T-helper 2 cell treated with Interferon-gamma antibody and Interleukin-4, amounts not matched to agents 5 μg/mL and 100 μg/mL, for 36 hours (primary cell): ENCODE measurements at places on chromosomes 3 and 15.

- DNase-seq: no peak
Observed at GRCh38 chr3:175386630-175387029, 527.5 kb downstream of the NAALADL2 start.

GRCh38 chr15:60616147-60616546, 137.2 kb upstream of the ICE2 start:
- DNase-seq: no peak

DNA sequence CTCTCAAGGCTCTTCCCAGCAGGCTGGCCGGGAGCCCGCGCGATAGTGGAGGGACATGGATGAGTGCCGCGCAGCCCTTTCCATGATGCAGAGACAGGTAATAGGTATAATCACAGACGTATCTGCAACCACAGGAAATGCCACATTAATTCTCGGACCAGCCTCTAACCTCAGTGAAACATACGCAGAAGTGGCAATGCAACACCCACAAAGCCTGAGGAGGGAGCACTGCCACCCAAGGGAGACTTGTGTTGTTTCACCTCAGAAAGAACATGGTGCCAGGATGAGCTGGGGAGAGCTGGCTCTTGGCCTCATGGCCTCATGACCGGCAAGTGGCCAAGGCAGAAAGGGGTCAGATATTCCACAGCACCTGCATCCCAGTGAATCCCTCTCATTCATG, 39.0 kb downstream of the PGPEP1L start:
- no peak for DNase-seq

DNA sequence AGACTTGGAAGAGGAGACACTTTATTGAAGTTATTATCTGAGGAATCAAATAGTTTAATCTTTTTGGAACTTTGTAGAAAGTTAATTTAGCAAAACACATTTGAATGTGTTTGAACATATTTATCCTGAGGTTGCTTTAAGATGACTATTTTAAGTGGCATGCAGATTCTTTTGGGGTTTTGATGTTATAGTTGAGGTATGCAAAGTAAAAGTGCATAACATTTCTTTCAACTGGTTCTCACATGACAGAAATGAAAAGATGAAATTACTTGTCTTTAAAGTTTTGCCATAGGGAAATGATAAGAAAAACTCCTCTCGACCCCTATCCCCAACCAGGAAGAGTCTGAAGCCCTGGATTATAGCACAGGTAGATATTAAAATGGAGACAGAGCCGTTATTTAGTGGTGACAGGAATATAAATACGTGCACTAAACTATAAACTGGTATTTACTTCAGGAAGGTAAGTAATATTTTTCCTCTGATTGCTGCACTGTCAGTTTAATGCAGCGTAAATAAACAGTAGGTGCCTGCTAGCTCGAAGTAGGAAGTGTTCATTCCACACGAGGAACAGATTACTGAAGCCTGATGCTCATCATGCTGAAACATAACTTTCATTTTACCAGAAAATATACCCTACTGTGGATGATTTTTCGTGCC, 15.1 kb upstream of the SATB1 start:
- no peak for DNase-seq

DNA sequence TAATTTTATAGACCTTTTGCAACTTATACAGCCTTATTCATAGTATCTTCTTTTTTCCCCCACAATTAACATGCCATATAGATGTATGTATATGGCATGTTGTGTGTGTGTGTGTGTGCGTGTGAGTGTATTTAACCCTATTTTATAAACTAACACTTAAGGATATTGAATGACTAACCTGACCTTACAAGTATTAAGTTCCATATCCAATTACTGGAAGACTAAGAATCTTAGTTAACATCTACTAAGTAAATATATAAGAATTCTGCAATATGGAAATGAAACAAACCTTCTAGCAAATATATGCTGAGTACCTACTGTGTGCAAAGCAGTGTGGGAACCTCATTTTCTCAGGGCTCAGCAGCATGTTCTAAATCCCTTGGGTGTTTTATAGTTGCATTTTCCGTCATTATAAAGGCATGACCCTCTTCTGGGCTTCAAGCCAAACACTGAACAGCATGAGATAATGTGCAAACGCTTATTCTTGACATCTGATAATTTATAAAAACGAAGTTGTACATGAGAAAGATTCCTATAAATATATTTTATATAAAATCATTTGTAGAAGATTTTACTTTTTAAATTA, 105.5 kb downstream of the NLGN1 start:
- DNase-seq: no peak

- DNase-seq: no peak
Observed at GRCh38 chr3:8239718-8240695, 261.6 kb upstream of the LMCD1 start.

DNA sequence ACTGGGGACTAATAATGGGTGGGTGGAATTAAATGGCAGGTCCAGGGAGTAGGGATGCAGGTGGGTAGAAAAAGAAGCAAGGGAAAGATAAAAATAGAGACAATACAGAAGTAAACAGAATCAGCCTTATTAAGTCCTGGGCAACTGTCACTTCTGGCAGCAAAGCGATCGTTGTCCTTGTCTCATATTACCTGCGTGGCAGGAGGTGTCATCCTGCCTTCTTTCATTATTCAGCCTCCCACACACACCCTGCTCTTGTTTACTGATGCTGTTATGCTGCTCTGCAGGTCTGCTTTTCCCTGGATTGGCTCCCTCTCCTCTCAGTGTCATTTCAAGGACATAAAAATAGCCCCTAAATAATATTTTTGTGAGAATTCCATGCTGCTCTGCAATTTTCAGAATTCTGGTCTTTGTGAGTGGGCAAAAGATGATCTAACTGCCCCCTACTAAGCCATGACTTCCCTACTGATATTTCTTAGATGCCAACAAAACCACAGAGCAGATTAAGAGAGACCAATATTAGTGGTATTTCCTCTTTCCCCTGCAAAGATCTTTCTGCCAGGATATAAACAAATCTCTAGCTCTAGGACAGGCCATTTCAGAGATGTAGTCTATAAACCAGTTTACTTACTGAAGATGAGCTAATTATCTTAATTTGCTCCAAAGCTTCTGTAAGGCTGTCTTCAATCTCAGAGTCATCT, 8.5 kb downstream of the VEPH1 start:
- no peak for DNase-seq

- DNase-seq: no peak
Observed at GRCh38 chr3:66393333-66394005, 107.4 kb downstream of the LRIG1 start.

DNA sequence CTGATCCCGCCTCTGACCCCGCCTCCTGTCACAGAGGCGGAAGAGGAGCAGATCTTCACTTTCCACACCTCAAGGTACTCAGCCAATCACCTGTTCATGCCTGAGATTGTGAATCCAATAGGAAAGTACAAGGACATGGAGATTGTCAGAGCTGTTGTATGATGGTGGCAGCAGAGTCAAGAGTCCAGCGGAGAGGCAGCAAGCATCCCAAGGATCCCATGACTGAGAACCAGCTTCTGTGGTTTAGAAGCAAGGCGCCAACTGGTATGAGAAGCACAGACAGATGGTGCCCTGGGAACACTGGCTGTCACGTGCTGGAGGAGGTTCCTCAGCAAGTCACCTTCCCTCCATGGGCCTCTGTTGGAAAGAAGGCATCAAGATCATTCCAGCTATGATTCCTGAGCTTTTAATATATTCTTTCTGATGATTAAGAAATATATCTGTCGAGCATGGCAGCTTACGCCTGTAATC, 93.9 kb downstream of the CPN2 start:
- no peak for DNase-seq

DNA sequence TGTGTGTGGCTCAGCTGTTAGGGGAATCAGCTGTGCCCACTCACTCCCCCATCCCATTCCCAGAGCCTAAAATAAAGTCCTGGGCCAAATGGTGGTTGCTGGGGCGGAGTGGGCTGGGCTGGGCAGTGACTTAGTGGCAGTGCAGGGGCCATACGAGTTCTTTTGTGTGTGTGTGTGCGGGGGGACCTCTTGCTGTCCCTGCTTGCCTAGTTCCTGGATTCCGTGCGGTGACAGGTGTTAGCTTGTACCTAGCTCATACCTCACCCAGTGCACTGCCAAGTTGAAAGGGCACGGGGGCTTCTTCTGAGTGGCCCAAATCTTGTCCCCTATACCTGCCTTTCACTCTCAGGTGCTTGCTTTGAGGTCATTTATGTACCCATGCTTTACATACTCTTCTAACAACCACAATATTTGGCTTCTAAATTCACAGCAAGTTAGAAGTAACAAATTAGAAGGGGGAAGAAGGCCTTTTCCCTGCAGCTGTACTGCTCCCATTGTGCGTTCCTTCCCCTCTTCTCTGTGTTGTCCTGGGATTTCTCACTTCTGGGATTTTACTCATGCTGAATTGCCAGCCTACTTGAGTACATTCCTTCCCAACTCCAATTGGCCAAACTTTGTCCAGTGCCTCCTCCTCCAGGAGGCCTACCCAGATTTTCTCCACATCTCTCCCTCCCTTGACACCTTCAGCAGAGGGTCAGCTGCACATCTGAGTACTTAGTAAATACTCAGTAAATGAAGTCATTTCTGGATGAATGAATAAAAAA, 66.3 kb upstream of the POLG start:
- DNase-seq: no peak

DNA sequence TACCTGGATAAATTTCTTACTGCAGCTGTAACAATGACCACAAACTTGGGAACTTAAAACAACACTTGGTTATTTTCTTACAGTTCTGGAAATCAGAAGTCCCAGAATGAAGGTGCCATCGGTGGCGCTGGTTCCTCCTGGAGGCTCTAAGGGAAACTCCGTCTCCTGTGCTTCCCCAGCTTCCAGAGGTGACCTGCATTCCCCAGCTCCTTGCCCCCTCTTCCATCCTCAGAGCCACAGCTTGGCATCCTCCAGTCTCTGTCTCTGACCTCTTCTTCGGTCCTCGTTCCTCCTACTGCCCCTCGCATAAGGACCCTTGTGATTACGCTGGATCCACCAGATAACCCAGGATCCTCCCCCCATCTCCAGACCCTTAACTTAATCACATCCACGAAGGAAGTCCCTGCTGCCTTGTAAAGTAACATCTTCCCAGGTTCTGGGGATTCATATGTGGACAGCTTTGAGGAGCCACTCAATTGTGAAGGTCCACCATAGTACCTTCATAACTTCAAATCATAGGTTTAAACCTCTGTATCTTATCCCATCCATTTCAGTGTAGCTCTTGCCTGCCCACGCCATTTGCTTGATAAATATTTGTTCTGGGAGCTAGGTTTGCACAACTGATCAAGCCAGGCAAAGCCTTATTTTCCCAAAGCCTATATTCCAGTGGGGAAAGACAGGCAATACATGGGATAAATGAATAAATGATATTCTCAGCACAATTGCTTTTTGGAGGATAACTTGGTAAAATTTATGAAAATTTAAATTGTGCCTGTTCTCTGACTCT, 34.8 kb downstream of the KLF15 start:
- no peak for DNase-seq

DNA sequence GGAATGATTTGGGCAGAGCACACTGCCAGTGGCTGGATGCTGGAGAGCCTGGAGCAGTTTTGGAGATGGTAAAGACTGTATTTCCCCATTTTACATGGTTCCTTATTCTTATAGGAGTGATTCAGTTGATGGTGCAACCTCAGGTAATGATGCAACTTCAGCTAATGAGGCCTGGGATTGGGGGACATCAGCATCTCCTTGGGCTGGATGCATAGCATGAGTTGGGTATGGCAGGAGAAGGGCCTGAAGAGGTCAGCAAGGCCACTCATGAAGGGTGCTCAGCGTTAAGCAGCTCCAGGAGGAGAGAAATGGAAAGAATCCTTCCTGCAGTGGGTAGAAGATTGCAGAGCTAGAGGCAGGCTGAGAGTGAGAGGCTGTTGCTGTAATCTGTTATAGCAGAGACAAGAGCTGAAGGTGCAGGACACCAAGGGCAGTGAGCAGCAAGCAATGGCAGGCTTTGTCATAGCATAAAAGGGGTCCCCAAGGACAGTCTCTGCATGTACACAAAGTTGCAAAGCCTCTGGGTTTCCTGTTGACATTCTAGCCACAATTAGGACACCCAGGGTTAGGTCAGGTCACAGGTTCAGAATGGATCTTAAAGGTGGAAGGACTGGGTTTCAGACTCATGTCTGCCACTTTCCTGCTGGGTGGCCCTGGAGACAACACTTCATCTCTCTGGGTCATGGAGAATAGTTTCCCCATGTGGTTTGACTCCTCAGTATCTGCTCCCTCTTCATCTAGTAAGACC, 29.5 kb upstream of the SNRK start:
- no peak for DNase-seq

DNA sequence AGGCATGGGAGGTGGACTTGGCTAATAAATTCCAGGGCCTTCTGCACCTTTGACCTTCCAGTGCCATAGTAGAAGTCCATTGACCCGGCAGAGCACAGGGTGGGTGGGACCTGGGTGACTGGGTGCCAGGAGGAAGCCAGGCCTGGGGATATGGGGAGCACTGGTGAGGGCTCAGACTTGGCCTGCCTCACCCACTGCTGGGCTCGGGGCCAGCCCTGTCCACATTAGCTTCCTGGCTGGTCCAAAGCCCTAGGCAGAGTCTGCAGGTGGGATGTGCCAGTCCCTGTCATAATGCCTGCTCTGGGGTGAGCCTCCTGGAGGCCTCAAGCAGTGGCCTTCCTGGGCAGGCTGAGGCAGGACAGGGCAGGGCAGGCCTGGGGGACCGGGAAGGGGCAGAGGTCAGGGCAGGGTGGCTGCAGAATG, 38.1 kb upstream of the CHRNB4 start:
- DNase-seq: no peak

DNA sequence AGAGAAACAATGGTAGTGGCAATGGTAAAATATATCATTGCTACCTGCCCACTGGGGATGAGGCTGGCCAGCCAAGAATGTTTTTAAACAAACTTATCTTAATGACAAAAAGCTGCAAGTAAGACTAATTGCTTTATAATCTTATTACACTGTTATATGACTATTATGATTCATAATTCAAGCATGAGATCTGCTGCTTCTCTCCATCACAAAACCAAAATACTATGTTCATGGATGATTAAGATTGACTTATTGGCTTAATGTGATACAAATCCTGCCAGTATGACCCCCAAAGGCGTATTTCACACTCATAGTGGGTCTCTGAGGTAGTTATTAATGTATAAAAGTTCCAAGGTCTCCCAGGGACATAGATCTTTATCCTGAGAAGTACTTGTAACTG, 52.6 kb downstream of the FBN1 start:
- DNase-seq: no peak

- no peak for DNase-seq
Observed at GRCh38 chr3:176951586-176952292, 245.5 kb downstream of the TBL1XR1 start.

DNA sequence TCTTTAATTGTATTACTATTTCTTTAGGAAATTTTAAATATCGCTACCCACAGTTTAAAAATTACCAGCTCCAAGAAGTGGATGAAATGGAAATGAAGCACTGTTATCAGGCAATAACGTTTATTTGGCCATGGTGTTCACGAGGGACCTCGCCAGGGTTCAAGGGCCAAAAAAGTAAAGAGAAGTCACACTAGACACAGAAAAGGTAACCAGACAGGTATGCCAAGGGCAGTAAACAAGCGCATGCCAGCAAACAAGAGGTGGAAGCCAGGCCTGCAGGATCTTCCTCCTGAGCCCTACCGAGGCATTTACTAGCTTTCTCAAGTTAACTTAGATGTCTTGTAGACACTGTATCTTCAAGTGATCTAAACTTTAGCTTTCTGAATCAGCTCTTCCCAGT, 113.5 kb downstream of the PLD1 start:
- no peak for DNase-seq
